Tongue (tissue), 3 donors: ENCODE measurements at places on chromosomes 12 and 14.

GRCh38 chr14:102378830-102379229 is 16.1 kb downstream of the TECPR2 start:
- no peak for DNase-seq

DNA sequence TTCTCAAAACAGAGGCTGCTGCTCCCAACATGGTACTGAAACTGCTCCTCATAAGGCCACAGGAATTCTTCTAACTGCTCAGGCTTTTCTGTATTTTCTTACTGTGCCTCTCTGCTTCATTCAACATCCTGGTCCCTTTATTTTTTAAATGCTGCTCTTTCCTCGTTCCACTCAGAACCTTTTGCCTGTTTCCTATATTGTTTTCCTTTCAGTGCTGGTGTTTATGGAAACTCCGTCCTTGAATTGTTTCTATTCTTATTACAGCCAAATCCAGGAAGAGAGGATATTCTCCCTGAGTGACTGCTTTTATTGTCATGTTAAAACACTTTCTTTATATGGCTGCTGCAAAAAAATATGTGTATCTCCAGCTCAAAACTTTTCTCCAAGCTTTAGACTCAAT is 173.0 kb upstream of the E2F7 start:
- DNase-seq = no peak

- no peak for DNase-seq
Measured at GRCh38 chr12:118368821-118369220, 3.9 kb downstream of the TAOK3 start.

- DNase-seq = no peak
Measured at GRCh38 chr14:90911121-90911520, 94.9 kb upstream of the TTC7B start.

DNA sequence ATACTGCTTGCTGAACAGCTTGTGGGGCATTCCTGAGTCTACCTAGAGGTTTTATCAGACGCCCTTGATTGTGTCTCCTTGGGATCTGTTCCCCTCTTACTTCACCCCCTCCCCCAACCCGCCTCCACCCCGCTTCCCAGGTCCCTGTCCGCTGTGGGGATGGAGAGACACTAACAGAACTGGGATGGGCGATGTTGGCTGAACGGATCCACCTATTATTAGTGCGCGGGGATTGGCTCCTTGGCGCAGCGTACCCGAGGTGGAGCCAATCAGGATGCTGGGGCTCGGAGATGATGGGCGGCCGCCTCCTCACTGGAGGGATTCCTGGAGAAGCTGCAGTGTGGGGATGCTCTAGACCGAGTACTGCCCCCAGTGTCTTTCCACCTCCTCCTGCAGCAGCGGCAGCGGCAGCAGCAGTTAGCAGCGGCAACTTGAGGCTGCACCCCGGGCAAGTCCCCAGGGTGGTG is at the start of gene SYT1:
Gene SYT1 (plus strand): TSS at position 372 of the 467 bp plus-strand sequence.
- peak; percentile 65 for DNase-seq
